ENCODE measurements at places on chromosomes 12 and 14. TPM values are rescaled to one million over a fixed set of nuclear protein-coding genes. Genes with fewer than 3 reads are reported as not detected.

DNA sequence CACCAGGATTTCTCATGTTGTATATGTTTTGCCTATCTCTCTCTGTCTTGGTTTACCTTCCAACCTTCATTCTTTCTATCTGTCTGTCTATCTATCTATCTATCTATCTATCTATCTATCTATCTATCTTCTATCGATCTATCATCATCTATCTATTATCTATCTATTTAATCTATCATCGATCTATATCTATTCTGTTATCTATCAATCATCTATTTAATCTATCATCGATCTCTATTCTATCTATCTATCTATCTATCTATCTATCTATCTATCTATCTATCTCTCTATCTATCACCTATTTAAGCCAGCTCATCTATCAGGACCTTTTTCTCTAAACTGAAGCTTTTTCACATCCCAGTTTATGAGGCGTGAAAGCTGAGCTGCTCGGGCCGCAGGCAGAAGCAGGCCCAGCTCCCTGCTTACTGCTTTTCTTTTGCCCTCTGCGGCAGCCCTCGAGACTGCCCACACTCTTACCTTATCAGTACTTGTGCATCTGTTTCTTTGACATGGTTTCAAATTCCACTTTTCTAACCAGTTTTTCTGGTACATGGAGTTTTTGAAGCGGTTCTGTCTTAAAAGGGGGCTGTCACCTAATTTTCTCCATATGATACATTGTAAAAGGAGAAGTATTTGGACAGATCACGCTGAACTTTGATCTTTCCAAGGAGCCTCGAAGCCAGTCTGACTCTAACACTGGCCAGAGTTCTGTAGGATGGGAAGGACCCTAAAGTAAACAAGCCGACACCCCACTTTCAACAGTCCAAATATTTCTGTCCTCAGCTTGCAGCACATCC lies 44.4 kb upstream of the GSG1 start:
- DNase-seq = no peak
- H3K36me3 ChIP-seq = no peaks in the 10 kb centered on the region
- no peak overlapping the region for H3K4me3 ChIP-seq
- H3K27ac ChIP-seq = peak overlapping the region; percentile 60
- peaks cover 27% of the 10 kb centered on the region for H3K4me1 ChIP-seq

DNA sequence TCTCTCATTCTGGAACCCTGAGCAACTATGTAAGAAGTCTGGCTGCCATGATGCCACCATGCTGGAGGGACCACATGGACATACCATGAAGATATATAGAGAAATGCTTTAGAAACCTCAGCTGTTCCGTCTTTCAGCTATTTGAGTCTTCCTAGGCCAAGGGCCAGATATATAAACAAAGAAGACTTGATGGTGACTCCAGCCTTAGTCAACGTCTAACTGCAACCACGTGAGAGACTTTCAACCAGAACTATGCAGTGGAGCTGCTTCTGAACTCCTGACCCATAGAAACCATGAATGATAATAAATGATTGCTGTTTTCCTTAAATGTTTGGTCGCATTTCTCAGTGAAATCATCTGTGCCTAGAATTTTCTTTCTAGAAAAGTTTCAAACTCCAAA lies 20.0 kb upstream of the KITLG start:
- H3K4me3 ChIP-seq = no peak overlapping the region
- no peak for DNase-seq
- H3K4me1 ChIP-seq = no peaks in the 10 kb centered on the region
- no peak overlapping the region for H3K27ac ChIP-seq

DNA sequence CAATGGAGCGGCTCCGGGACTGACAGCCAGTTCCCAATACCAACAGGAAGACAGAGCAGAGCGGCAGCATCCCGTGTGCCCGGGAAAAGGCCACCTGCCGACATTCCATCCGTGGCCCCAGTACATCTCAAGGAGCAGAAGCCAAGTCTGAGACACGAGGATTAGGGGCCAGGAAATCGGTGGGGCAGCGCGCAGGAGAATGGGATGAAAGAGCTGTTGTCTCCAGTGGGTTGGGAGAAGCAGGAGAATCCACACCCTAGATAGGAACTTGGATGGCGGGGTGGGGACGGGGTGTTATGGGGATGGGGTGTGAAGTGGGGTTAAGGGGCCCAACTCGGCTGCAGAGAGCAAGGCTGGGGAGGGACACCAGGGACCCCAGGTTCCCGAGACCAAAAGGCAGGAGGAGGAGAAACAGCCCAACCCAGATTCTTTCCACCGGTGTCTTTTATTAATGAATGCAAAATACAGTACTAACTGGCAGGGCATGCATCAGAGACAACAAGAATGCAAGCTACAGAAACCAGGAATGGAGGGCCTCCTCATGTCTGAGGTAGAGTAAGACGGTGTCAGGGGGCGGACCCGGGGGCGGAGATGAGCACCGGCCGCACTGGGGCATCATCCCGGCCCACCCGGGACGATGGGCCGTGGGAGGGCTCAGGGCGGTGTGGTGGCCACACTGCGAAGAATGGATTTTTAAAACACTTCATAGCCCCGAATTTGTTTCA lies 50.3 kb downstream of the BEGAIN start:
- no peak overlapping the region for H3K27ac ChIP-seq
- H3K4me3 ChIP-seq = no peak overlapping the region
- no peaks in the 10 kb centered on the region for H3K4me1 ChIP-seq

DNA sequence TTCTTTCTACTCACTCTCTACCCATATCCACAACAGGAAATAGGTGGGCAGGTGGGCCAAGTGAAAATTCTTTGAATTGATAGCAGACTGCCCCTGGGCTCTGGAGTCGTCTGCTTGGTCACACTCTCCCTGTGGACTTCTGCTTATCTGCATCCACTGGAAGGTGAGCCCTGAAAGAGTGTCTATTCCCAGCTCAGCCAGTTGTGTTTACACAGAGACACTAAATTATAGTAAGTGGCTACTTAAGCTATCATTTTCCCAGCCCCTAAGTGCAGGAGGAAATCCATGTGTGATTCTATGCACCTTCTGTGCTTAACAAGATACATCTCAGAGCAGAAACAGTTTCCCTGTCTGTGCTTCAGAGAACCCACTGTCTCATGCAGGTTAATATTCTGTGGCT lies 338.4 kb downstream of the FUT8 start:
- no peaks in the 10 kb centered on the region for H3K27me3 ChIP-seq
- no peak overlapping the region for H3K4me3 ChIP-seq
- no peaks in the 10 kb centered on the region for H3K4me1 ChIP-seq
- no peaks in the 10 kb centered on the region for H3K36me3 ChIP-seq
- DNase-seq = no peak

- H3K4me1 ChIP-seq = no peaks in the 10 kb centered on the region
- H3K36me3 ChIP-seq = no peaks in the 10 kb centered on the region
- no peak for DNase-seq
- H3K27ac ChIP-seq = no peak overlapping the region
Observed at GRCh38 chr12:87107766-87108165, 851.6 kb upstream of the MGAT4C start.

DNA sequence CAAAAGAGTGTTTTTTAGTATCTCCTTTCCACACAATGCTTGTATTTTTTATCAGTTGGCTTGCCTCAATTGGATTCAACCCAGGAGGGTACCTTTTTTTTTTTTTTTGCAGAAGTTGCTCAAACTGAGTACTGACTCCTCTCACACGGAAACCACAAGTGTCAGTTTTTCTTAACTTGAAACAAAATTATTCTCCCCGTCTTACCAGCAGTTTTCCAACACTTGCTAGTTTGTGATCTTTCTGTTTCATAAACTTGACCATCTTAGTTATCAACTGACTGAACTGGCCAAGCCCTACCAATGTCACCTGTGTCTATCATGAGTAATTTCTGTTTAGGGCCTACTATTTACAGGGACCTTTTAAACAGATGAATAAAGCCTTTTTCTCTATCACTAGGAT lies 34.1 kb upstream of the ITPR2 start:
- H3K27me3 ChIP-seq = no peaks in the 10 kb centered on the region
- no peak for DNase-seq
- no peak overlapping the region for H3K27ac ChIP-seq

- H3K4me3 ChIP-seq = no peak overlapping the region
- no peaks in the 10 kb centered on the region for H3K4me1 ChIP-seq
- DNase-seq = no peak
- H3K27me3 ChIP-seq = no peaks in the 10 kb centered on the region
Observed at GRCh38 chr12:25781232-25781631, 177.2 kb upstream of the RASSF8 start.

DNA sequence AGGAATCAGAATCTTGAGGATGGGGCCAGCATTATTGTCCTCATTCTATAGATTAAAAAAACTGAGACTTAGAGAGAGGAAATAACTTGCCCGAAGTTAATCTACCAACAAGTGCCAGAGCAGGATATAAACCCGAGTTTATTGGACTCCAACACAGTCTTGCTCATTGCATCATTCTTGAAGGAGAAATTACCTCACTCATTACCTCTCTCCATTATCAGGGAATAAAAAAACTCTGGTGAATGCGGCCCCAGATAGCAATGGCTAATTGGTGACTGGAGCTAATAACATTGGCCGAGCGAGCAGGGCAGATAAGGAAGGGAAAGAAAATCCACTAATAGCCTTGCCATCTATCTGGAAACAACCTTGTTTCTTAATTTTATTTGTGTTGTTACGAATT lies 24.7 kb upstream of the TMED10 start:
- no peaks in the 10 kb centered on the region for H3K4me1 ChIP-seq
- H3K27ac ChIP-seq = no peak overlapping the region
- no peak for DNase-seq

DNA sequence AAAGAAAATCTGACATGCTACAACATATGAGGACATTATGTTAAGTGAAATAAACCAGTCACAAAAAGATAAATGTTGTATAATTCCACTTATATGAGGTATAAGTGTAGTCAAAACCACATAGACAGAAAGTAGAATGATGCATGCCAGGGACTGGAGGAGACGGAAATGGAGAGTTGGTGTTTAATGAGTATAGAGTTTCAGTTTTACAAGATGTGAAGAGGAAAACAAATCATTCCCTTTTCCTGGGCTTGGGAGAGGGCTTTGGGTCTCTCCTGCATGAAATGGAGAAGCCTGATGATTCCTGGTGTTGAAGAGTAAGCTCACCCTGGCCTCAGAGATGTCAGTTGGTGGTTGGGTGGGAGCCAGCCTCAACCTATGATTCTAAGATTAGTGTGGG lies 158.4 kb upstream of the PLXNC1 start:
- H3K27me3 ChIP-seq = no peaks in the 10 kb centered on the region
- H3K4me3 ChIP-seq = no peak overlapping the region
- DNase-seq = no peak
- H3K4me1 ChIP-seq = peaks cover 12% of the 10 kb centered on the region
- no peaks in the 10 kb centered on the region for H3K36me3 ChIP-seq

DNA sequence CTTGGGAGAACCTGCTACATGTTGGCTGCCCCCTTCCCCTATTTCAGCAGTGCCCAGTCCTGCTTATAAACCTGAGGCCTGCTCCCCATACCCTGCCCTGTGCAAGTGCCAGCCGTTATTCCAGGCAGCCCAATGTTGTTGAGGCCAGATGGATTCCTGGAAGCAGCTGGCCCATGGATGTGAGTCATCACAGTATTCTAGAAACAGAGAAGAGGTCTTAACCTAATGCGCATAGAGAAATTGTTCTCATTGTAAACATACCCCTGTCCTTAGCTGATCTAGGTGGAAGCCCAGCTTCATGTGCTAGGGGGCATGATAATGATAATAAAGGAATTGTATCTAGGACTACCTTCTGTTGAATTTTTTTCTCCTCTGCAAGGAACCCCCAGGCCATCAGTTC lies 69.7 kb downstream of the TSPAN11 start:
- H3K36me3 ChIP-seq = no peaks in the 10 kb centered on the region
- H3K4me1 ChIP-seq = no peaks in the 10 kb centered on the region
- H3K27ac ChIP-seq = no peak overlapping the region
- no peak for DNase-seq
- H3K27me3 ChIP-seq = no peaks in the 10 kb centered on the region

DNA sequence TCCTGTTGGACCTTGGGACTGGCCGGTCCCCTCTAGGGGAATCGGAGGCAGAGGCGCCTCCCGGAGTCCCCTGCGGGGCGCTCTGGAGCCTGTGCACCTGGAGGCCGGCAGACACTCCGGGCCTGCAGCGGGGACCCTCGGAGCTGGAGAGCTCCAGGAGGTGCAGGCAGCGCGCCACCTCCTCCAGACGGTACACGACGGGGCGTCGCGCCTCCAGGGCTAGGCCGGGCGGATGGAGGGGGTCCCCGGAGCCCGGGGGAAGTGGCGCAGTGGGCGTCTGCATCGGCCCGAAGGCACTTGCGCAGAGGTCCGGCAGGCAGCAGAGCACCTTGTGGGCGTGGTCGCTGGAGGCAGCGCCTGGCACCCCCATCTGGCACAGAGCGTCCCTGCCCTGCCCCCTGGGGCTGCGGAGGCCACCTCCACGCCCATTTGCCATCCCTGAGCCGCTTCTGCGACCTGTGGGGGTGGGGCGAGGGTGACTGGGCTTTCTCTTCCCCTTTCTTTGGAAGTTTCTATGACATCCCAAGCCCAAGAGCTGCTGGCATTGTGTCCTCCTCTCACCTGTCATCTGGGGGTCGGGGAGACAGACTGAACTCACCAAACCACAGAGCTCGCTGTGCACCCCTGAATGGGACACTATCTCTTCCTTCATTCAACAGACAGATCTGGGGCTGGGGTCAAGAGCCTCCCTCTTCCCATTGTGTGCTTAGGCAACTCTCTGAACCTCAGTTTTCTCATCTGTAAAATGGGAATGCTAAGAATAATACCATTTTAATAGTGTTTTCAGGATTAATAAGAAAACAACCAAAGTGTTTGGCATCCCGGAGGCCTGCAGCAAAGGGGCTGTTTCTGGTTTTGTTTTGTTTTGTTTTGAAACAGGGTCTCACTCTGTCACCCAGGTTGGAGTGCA lies 37.5 kb upstream of the CORO1C start:
- DNase-seq = no peak
- no peaks in the 10 kb centered on the region for H3K36me3 ChIP-seq
- peaks cover 25% of the 10 kb centered on the region for H3K4me1 ChIP-seq
- H3K27me3 ChIP-seq = no peaks in the 10 kb centered on the region
- H3K27ac ChIP-seq = no peak overlapping the region

DNA sequence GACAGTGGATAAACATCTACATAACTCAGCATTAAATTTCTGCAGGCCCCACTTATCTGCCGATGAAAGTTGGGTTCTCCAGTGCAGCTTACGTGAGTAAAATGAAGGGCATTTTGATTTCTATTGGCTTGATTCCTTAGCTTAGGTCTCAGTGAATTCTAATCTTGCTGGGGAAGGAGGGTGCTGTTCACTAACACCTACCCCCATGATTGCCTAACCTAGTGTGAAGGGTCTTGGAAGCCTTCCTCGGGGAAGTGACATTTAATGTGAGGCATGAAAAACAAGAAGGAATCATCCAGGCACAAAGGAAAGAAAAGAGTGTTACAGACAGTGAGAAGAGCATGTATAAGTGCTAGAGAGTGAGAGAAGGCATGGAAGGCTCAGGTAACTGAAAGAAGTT lies 81.0 kb downstream of the DAAM1 start:
- H3K4me3 ChIP-seq = no peak overlapping the region
- H3K4me1 ChIP-seq = peaks cover 23% of the 10 kb centered on the region
- no peak for DNase-seq
- peaks cover 41% of the 10 kb centered on the region for H3K36me3 ChIP-seq

- peak overlapping the region; percentile 37 for H3K27ac ChIP-seq
- H3K4me1 ChIP-seq = peaks cover 36% of the 10 kb centered on the region
- H3K36me3 ChIP-seq = no peaks in the 10 kb centered on the region
- H3K27me3 ChIP-seq = no peaks in the 10 kb centered on the region
- DNase-seq = peak; percentile 48
Observed at GRCh38 chr12:113359133-113359938, 949 bp downstream of the PLBD2 start.

The SUSD6 gene
- total RNA-seq = 46.3 TPM

The MYH6 gene
- total RNA-seq = 7,525 TPM

The TAC3 gene
- total RNA-seq = not detected

The ADCK1 gene
- 9.9 TPM for total RNA-seq

The GUCY2C gene
- not detected for total RNA-seq

The NUP37 gene
- total RNA-seq = 22.2 TPM
